ENCODE measurements at places on chromosomes 1 and 21. TPM values are rescaled to one million over a fixed set of nuclear protein-coding genes. Genes with fewer than 3 reads are reported as not detected.

ANKRD65 gene
- not detected for total RNA-seq

DNA sequence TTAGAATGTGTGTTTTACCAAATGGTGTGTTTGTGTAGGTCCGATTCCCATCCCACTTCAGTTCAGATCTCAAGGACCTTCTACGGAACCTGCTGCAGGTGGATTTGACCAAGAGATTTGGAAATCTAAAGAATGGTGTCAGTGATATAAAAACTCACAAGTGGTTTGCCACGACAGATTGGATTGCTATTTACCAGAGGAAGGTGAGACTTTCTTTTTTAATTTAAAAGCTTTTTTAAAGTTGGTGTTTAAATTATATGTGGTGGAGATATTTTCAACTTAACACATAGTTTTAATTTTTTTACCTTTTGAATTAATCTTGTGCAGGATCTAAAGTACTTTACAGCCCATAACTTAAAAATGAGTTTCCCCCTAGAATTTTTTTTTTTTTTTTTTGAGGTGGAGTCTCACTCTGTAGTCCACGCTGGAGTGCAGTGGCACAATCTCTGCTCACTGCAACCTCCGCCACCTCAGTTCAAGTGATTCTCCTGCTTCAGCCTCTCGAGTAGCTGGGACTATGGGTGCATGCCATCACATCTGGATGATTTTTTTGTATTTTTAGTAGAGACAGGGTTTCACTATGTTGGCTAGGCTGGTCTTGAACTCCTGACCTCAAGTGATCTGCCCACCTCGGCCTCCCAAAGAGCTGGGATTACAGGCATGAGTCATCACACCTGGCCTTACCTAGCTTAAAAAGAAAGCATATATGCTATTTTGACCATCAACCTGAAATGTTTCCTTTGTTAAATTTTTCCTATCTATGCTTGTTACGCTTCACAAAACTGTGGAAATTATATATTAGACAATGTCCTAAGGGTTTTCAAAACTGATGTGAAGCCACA lies 70.3 kb downstream of the PRKACB start:
- DNase-seq: no peak

GRCh38 chr1:108877348-108878159 lies 769 bp downstream of the GPSM2 start:
- peak; percentile 30 for DNase-seq

- DNase-seq: no peak
Observed at GRCh38 chr1:155977690-155978324, 540 bp downstream of the ARHGEF2 start.

ELF3 gene
- not detected for total RNA-seq

DNA sequence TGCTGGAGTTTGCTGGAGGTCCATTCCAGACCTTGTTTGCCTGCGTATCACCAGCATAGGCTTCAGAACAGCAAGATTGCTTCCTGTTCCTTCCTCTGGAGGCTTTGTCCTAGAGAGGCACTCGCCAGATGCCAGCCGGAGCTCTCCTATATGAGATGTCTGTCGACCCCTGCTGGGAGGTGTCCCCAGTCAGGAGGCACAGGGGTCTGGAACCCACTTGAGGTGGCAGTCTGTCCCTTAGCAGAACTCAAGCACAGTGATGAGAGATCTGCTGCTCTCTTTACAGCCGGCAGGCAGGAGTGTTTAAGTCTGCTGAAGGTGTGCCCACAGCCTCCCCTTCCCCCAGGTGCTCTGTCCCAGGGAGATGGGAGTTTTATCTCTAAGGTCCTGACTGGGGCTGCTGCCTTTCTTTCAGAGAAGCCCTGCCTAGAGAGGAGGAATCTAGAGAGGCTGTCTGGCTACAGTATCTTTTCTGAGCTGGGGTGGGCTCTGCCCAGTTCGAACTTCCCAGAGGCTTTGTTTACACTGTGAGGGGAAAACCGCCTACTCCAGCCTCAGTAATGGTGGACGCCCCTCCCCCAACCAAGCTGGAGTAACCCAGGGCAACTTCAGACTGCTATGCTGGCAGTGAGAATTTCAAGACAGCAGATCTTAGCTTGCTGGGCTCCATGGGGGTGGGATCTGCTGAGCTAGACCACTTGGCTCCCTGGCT lies 205.0 kb downstream of the GPR52 start:
- no peak for DNase-seq

GLIS1 gene
- total RNA-seq: 0.28 TPM

DNA sequence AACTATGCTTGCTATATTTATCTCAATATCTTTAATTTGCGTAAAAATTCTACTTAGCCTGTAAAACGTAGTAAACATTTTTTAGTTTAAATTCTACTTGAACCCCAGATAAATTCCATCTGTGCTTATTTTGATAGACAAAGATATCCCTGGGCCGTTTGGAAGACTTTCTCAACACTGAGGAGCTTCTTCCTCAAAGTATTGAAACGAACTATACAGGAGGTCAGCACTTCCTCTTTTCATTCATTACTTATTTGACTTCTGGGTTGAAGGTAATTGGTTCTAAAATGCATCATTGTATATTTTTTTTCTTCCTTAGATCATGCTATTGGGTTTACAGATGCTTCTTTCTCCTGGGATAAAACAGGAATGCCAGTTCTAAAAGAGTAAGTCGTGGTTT lies 74.7 kb downstream of the HSPA13 start:
- DNase-seq: no peak

DNA sequence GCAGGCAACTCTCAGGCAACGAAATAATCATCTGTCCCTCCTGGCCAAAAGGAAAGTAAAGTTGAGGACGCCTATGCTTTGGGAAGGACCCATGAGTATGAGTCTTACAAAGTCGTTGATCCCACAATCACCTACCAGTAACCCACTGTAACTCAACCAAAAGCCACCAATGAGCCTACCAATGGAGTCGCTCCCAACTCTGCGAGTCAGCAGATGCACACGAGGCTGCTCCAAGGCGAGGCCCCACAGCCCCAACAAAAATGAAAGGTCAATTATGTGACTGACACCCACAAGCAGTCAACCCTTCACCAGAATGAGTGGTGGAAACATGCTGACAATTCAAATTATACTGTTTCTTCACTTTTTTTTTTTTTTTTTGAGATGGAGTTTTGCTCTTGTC lies 12.0 kb downstream of the SETD4 start:
- DNase-seq: no peak

TMEM54 gene
- 25.5 TPM for total RNA-seq

- peak; percentile 91 for DNase-seq
Observed at GRCh38 chr1:94036730-94037129, 84.2 kb downstream of the ABCA4 start.

GRCh38 chr1:115041654-115042053 lies 12.0 kb downstream of the TSHB start:
- DNase-seq: no peak

DNA sequence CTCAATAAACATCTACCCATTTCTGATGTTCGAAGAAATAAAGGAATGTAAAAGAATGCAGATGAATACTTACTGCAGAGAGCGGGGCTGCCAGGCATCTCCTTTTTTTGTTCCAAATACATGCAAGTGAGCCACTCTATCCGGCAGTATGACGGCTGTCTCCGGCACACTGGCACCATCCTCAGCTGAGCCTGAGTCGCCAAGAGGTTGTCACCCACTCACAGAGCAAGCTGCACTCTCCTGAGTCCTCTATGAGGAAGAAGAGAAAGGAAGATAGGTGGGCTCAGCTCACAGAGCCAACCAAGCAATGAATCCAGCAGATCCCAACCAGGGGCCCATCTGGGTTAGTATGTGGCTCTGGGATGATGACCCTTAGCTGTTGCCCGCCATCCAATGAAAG lies 65.3 kb downstream of the CD46 start:
- DNase-seq: no peak

GRCh38 chr1:246320286-246320685 lies 186.8 kb downstream of the SMYD3 start:
- DNase-seq: peak; percentile 13

- peak; percentile 25 for DNase-seq
Observed at GRCh38 chr1:1347663-1348419, 1.4 kb downstream of the DVL1 start.

FAM167B gene
- total RNA-seq: 0.18 TPM

GRCh38 chr1:200337831-200338230 lies 72.0 kb downstream of the ZNF281 start:
- DNase-seq: no peak

- DNase-seq: peak; percentile 97
Observed at GRCh38 chr1:235075048-235075776, 53.4 kb downstream of the TOMM20 start.

CELF3 gene
- not detected for total RNA-seq

GRCh38 chr1:93878501-93878888 lies 511 bp downstream of the DNTTIP2 start:
- peak; percentile 24 for DNase-seq

MRPS14 gene
- total RNA-seq: 22.0 TPM

GRCh38 chr1:17653276-17653675 lies 101.9 kb upstream of the ACTL8 start:
- DNase-seq: no peak

GRCh38 chr1:93567255-93567918 lies 114.2 kb downstream of the BCAR3 start:
- DNase-seq: peak; percentile 98

DNA sequence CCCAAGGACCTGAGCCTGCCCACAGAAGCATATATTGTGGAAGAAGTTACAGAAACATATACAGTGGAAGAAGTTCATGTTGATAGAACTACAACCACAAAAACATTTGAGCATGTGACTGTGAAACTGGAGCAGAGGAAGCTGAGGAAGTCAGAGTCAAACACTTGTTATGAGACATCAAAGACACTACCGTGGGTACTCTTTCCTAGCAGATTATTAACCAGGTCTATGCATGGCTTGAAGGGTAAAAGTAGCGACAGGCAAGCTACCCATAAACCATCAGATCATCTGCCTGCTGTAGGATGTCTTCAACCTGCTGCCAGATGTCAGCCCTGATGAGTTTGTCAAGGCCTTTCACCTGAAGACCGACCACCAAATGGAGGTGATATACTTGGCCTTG lies 35.8 kb downstream of the IVNS1ABP start:
- peak; percentile 24 for DNase-seq

- DNase-seq: no peak
Observed at GRCh38 chr1:110083061-110083865, 12.8 kb upstream of the ALX3 start.

- DNase-seq: peak; percentile 93
Observed at GRCh38 chr1:174682419-174683008, 234.8 kb downstream of the GPR52 start.

- no peak for DNase-seq
Observed at GRCh38 chr1:33322109-33322508, 1.2 kb upstream of the A3GALT2 start.

DNA sequence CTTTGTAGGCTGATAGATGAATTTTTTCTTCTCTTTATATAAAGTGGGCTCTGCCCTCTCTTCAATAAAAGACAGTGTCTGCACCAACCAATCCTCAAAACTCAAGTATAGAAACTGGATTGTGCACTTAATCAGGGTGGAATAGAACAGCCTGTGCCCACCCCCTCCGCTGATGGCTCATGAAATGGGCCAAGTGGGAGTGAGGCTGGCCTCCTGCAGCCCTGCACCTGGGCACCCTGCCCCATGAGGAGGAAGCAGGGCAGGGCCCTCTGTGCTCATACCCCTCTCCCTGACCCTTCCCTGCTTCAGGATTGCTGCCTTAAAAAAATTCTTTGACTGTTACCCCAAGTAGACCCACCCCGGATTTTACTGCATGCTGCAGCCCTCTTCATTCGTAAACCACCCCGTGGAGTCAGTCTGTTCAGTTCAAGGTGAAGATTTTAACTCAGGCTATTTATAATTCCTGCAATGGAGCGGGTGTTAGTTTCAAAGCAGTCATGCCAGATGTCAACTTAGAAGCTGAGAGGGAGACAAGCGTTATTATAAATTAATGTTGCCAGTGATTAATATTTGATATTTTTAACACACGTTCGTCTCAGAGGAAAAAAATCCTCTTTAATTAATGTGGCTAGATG lies 15.8 kb downstream of the PROK1 start:
- DNase-seq: no peak

HTR6 gene
- not detected for total RNA-seq

TTC39A gene
- total RNA-seq: 0.72 TPM

PIGR gene
- total RNA-seq: not detected

DNA sequence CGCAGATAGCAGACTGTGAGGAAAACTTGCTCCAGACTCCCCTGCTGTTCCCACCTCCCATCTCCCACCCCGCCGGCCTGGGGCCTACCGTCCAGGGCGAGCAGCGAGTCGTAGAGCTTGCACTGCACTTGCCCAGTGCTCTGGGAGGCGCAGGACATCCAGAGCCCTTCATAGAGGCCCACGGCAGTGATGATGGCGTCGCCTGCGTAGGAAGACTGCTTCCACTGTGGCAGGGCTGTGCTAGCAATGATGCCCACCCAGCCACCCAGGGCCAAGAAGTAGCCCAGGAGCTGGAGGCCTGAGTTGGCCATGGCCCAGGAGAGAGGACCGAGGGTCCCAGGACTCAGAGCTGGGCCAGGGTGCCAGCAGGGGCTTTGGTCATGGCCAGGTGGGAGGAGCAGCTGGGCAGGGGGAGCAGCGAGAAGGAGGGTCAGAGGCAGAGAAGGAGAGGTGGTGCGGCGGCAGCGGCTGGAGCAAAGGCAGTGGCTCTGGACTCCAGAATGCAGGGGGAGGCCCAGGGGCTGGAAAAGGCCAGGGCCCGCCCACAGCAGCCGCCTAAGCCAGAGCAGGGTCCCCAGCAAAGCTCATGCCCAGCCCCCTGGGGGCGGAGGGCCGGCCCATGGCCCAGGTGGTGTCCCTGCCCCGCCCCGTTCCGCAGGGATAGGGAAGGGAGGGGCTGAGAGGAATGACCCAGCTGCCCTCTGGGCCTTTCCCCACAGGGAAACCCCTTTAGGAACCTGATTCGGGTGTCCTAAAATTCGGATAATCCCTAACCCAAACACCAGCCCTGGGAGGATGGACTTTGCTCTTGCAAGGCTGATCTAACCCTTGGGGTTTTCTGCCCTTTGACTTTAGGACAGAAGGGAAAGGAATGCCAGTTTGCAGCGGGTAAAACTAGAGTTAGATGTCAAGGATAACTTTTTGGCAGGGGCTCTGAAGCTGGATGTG lies at the start of gene CLDN19:
CLDN19 (minus strand) TSS at position 484 of the 948 bp plus-strand sequence; CDS start at position 311, 173 bp downstream.
- DNase-seq: no peak

DNA sequence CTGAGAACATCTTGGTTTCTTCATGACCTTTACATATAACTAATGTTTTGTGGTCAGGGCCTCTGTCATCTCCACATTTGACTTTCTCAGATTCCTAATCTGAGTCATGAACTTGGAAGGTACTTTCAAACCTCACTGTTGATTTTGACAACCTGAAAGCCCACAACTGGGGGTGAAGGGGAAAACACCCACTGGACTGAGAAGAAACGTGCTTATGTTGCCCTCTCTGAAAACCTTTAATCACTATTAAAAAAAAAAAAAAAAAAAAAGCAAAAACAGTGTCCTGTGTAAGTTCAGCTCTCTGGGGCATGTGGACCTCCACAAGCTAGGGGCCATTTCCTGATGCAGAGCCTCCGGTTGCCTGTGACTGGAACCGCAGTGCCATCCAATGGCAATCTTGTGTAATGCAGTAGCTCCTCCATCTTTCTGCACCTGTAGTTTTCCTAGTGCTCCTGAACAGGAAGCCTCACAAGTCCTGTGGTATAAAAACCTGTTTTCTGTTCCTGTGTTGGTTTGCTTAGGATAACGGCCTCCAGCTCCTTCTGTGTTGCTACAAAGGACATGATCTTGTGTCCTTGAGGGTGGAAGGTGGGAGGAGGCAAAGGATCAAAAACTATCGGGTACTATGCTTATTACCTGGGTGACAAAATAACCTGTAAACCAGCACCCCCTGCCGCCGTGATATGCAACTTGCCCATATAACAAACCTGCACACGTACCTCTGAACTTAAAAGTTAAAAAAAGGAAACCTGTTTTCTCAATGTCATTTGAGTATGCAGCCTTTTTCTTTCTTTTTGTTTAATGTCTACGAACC lies 124.5 kb downstream of the ZNF648 start:
- DNase-seq: no peak

GRCh38 chr1:75276385-75276784 lies 142.2 kb downstream of the LHX8 start:
- DNase-seq: no peak

- DNase-seq: no peak
Observed at GRCh38 chr1:5191470-5191869, 537.1 kb downstream of the AJAP1 start.
